H1 (cell line): ENCODE measurements at places on chromosomes 2 and 18. TPM values are rescaled to one million over a fixed set of nuclear protein-coding genes. Genes with fewer than 3 reads are reported as not detected.

GREB1L gene
- 0.31 and 0.34 TPM in 2 replicates for total RNA-seq

CYP27C1 gene
- 2.8 and 3.2 TPM in 2 replicates for total RNA-seq

TTC27 gene
- 25.7 and 29.1 TPM in 2 replicates for total RNA-seq

SCYGR4 gene
- total RNA-seq = not detected in 2 replicates

DNA sequence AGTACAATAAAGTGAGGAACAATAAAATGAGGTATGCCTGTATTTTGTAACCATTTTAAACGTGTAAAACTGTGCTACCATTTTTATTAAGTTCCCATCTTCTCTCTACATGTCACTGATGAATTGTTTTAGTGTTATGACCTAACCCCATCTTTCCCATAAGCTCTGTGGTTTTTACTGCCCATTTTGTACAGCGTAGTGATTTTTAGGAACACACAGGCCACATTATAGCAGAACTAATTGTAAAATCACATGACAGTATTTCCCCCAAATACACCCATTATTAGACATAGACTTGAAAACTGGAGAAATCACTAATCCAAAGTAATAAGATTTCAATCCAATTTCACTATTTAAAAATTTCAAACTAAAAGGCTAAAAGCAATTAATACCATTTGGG, 130.7 kb downstream of the TMEM247 start:
- H3K27me3 ChIP-seq = no peaks in the 10 kb centered on the region
- no peak overlapping the region for H3K4me3 ChIP-seq
- no peak for DNase-seq
- H3K4me1 ChIP-seq = no peaks in the 10 kb centered on the region

GRCh38 chr2:71661782-71662181, 208.4 kb downstream of the DYSF start:
- no peak overlapping the region for H3K4me3 ChIP-seq
- H3K36me3 ChIP-seq = no peaks in the 10 kb centered on the region
- no peaks in the 10 kb centered on the region for H3K4me1 ChIP-seq
- H3K27ac ChIP-seq = no peak overlapping the region
- DNase-seq = peak; percentile 38

GRCh38 chr2:238130111-238130695, 8.3 kb upstream of the KLHL30 start:
- H3K36me3 ChIP-seq = no peaks in the 10 kb centered on the region
- no peak overlapping the region for H3K27ac ChIP-seq
- H3K4me1 ChIP-seq = peaks cover 13% of the 10 kb centered on the region
- H3K4me3 ChIP-seq = no peak overlapping the region
- H3K27me3 ChIP-seq = no peaks in the 10 kb centered on the region

DNA sequence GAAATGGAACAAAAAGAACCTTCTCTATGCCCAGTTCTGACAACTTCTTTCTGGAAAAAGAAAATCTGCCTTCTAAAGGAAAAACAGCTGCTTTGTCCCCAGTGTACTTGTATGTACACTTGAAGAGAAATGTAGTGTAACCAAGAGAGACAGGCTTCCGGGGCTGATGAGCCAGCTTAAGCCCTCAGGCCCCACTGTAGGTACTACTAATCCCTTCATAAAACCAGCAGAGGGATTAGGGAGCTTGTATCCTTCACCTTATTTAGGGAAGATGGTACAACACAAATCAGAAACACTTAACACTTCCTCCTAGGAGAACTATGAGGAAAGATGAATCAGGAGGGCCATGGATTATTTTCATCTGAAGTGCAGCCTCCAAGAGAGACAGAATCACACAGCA, 18.8 kb upstream of the SUCLG1 start:
- H3K27ac ChIP-seq = no peak overlapping the region
- H3K4me3 ChIP-seq = no peak overlapping the region
- H3K27me3 ChIP-seq = no peaks in the 10 kb centered on the region
- no peaks in the 10 kb centered on the region for H3K36me3 ChIP-seq

DNA sequence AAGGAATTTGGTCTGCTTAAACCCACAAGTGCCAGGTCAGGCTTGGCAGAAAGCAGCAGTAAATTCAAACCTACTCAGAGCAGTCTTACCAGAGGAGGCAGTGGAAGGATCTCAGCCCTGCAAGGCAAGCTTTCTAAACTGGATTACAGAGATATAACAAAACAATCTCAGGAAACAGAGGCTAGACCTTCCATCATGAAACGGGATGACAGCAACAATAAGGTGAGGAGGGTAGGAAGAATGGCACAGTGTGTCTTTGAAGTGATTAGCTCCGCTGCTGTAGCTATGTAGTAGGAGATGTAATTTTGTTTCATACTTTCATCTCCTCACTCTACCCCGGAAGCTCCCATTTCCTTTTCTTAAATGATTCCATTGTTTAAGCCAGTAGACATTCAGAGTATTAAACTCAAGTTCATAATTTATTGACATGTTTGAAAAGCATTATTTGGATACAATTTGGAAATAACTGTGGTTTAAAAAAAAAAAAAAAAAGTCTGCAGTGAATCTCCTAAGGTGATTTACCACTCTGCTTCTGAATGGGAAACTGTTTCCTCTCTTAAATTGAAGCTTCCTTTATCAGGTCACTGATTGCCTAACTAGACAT, 29.4 kb upstream of the DYSF start:
- H3K27me3 ChIP-seq = no peaks in the 10 kb centered on the region
- H3K4me3 ChIP-seq = no peak overlapping the region
- no peaks in the 10 kb centered on the region for H3K4me1 ChIP-seq
- DNase-seq = no peak
- peaks cover 8% of the 10 kb centered on the region for H3K36me3 ChIP-seq
- H3K27ac ChIP-seq = no peak overlapping the region

- H3K36me3 ChIP-seq = no peaks in the 10 kb centered on the region
- no peak overlapping the region for H3K27ac ChIP-seq
- H3K27me3 ChIP-seq = no peaks in the 10 kb centered on the region
- H3K4me1 ChIP-seq = no peaks in the 10 kb centered on the region
- no peak for DNase-seq
Measured at GRCh38 chr2:181378491-181378890, 78.7 kb upstream of the ITGA4 start.

GRCh38 chr2:17821080-17821479, 4.8 kb downstream of the MSGN1 start:
- no peak overlapping the region for H3K4me3 ChIP-seq
- no peak overlapping the region for H3K27ac ChIP-seq
- H3K27me3 ChIP-seq = 0 out of 2 replicates have a peak, but pooled peaks cover 5% of the 10 kb centered on the region
- no peaks in the 10 kb centered on the region for H3K4me1 ChIP-seq
- no peaks in the 10 kb centered on the region for H3K36me3 ChIP-seq

- no peak for DNase-seq
- H3K27ac ChIP-seq = no peak overlapping the region
- H3K4me1 ChIP-seq = peaks cover 2% of the 10 kb centered on the region
- H3K4me3 ChIP-seq = no peak overlapping the region
- no peaks in the 10 kb centered on the region for H3K36me3 ChIP-seq
Measured at GRCh38 chr2:146853741-146854444, 990.9 kb upstream of the ACVR2A start.
